Hematopoietic multipotent progenitor cell treated with erythropoietin and hydrocortisone succinate and interleukin-3 and kit ligand, for 4 days (in vitro differentiated cells): ENCODE measurements at places on chromosomes 2 and 18.

DNA sequence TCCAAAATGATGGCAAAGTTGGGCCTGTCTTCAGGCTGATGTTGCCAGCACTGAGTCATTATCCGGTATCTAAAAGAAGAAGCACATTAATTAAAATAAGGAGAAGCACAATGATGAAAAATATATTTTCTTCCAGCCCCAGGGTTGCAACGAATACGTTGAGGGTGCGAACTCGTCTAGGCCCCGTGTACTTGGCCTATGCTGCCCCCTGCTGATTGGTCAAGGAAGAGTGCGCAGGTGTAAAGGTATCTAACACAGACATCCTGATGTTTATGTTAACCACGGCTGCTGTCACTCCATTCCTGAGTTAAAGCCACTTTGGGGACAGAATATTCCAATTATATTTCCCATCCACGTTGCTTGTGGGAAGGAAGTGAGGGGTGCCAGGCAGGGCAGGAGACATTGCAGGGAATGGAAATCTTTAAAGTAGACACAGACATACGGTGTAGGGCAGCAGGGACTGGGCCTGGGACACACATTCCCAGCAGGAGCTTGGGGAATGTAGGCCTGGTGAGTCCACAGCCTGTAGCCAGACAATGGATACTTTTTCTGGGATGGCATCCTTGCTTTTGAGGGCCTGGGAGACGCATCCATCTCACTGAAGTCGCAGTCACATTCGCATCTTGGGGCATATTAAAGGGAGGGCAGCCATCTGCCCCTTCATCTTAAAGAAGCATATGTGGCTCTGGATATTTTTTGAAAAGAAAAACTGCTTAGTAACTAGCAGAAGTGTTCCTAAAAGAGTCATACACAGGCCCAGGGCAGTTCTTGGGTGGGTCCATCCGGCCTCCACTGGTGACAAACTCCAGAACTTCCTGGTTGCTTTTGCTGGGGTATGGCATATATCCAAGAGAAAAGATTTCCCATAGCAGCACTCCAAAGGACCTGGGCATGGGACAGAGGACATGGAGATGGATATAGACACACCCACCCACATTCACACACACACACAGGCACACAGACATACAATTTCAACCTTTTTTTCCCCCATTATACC lies 81.9 kb downstream of the CLIP4 start:
- peak; percentile 86 for DNase-seq

- DNase-seq, result no peak
Measured at GRCh38 chr2:45595721-45596435, 15.2 kb downstream of the SRBD1 start.

DNA sequence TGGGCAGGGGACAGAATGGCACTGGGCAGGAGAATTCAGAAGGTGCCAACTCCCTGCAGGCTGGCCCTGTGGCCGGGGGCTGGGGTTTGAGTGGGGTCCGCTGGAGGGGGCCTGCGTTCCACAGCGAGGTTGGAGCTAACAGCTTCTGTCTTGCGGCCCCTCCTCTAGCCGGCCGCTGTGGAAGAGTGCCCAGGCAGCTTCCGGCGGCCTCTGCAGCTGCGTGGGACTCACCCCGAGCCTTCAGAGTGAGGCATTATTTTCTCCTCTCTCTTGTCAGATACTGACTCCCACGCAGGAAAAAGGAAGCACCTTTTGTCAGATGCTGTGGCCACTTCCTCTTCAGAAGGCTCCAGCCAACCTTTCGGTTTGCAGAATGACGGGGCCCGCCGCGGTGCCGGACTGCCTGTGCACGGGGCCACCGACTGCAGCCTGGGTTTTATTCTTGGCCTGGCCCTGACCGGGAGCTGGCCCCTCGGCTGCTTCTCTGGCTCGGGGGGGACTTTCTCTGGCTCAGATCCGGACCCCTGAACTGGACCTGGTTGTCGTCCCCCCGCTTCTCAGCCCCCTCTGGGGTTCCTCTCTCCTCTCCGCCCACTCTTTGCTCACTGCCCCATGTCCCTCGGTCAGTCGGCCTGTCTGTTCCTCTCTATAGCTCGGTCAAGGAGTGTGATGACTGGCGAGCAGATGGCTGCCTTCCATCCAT lies 40.1 kb downstream of the ARHGAP25 start:
- peak; percentile 93 for DNase-seq

GRCh38 chr2:55883357-55883756 lies 40.2 kb downstream of the EFEMP1 start:
- no peak for DNase-seq

DNA sequence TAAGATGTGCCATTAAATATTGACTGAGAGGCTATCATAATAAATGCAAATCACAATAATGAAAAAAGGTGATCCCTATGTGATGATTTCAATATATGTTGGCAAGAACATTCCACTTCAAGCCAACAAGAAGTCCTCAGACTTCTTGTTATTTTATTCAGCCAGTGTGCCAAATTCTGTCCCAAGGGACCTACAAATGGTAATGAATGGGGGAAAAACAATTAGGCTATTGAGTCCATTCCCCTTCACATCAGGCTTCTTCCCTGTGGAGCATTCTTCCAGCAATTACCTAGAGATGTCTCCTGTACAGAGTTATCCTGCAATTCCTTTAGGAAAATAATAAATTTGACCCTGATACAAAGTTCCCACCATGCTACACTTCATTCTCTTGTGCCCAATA lies 144.4 kb downstream of the PIEZO2 start:
- no peak for DNase-seq

DNA sequence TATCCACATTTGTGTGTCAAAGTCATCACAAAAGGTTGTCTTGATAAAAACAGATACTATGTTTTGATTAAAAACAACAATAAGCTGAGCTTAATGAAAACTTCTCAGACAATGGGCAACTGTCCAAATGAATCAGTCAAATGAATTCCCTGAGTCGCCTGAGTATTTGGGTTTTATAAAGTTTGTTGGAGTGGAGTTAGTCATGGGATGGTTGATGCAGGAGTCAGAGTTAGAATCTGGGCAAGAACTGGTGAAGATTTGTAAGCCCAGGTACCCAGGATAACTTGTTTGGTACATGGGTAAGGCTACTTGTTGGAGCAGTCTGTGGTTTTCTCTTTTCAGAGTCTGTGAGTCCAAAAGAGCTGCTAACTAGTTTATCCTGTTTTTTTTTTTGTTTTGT lies 34.4 kb upstream of the RAPGEF4 start:
- no peak for DNase-seq

DNA sequence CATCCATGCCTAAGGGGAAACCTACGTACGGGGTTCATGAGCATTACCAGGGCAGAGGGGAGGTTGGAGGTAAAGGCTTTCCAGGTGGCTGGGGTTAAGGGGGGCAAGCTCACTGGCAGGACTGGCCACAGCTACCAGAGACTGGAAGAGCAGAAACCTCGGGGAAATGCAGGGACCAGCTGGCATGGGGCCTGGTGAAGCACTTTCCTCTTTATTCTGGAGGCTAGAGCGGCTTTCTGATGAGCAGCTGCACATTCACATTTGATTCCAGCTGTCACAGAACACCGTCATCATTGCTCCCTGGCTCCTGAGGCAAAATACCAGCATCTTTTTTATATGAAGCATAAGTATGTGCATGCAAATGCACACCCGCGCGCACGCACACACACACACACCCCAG lies 28.7 kb upstream of the LRRC30 start:
- no peak for DNase-seq

- no peak for DNase-seq
Measured at GRCh38 chr2:100612388-100613000, 49.7 kb downstream of the PDCL3 start.

- no peak for DNase-seq
Measured at GRCh38 chr2:222305516-222306392, 7.0 kb upstream of the PAX3 start.

DNA sequence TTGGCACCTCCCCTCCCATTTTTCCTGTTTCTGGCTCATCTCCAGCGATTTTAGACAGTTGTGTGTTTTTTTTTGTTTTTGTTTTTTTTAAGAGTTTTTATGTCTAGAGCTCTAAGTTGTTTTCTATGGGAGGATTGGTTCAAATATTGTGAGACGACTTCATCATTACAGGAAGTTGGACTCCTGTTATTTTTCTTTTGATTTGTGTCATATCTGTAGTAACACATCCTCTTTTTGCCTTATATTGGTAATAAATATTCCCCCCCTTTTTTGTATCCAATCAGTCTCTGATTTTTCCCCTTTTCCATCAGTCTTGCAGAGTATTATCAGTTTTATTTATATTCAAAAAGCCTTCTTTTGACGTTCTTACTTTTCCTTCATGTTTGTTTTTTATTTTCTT lies 89.0 kb downstream of the KIAA1328 start:
- no peak for DNase-seq

GRCh38 chr18:24272229-24272525 lies 125.4 kb downstream of the OSBPL1A start:
- DNase-seq, result no peak

GRCh38 chr2:235504441-235505180 lies 10.8 kb downstream of the AGAP1 start:
- DNase-seq, result no peak

GRCh38 chr2:176136374-176137251 lies 7.1 kb downstream of the HOXD8 start:
- DNase-seq, result peak; percentile 36

GRCh38 chr18:42351455-42351854 lies 396.4 kb downstream of the PIK3C3 start:
- DNase-seq, result no peak

- no peak for DNase-seq
Measured at GRCh38 chr2:121038431-121038830, 246.6 kb downstream of the TFCP2L1 start.

- DNase-seq, result no peak
Measured at GRCh38 chr2:116580209-116580608, 1234.3 kb upstream of the DDX18 start.

DNA sequence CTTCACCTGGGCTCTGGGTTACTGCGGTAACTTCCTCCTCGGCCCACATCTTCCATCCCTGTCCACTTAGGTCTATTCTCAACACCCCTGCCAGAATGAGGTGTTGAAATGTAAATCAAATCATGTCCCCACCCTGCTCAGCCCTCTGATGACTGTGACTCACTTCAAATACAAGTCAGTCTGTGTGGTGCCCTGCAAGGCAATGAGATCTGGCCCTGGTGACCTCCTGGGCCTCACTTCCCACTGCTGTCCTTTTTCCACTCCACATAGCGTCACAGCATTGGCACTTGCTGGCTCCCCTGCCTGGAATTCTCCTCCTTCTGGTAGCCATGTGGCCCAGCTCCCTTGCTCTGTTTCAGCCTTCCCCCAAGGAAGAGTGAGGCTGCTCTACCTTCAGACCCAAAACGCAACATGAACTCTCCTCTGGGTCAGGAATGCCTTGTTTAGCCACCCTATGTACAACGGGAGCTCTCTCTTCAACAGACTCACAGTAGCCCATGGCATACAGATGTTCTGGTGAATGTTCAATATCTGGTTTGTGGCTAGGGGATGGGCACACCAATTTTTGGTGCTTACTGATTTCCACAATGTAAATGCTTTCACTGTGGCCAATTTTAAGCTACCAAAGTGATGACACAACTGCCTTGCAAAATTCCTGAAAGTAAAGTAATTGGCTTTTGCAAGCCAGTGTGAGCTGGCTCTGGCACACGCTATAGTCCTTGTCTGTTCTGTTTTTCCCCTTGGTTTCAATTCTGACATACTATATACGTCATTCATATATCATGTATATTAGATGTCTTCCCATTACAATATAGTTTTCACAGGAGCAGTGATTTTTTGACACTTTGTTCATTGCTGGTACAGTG lies 550.3 kb upstream of the HS6ST1 start:
- no peak for DNase-seq

DNA sequence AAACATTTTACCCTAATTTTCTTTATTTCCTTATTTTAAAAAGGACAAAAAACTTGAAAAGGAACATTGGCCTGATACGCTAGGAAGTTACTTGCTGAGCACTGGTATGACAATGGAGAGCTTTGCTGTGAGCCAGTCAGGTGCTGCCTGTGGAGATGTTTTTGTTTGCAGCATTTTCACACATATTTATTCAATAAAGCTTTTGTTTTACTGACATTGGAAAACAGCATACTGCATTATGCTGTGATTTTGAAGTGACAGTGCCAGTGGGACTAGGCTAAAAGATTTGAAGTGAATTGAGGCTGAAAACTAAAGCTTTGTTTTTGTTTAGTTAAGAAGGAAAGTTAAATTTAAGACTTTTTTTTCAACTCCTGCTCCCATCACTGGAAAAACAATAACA lies 470.7 kb upstream of the ZEB2 start:
- no peak for DNase-seq

DNA sequence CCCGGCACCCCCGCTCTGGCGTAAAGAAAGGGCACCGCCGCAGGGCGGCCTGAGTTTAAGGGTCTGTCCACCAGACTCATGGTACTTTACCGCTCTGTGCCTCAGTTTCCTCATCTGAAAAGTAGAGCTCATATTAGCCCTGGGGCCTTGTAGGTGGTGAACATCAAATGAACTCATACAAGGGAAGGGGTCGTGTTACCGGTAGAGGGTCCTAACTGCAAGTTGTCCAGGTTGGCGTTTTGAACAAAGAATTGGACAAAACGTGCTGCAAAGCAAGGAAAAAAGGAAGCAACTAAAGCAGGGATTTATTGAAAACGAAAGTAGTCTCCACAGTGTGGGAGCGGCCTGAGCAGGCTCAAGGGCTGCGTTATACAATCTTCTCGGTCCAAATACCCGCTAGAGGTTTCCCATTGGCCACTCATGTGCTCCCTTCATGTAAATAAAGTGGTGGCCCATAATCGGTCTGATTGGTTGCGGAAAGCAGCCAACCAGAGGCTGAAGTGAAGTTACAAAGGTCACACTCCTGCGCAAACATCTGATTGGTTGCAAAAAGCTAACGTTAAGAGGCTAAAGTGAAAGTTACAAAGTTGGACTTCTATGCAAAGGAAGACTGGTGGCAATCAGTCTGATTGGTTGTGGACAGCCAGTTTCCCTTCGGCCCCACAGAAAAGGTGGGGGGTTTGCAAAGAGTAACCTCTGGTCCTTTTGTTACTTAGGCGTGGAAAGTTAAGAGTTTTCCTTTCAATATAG lies 80.7 kb upstream of the LDLRAD4 start:
- peak; percentile 96 for DNase-seq

- DNase-seq, result no peak
Measured at GRCh38 chr2:85878719-85879370, 9.9 kb downstream of the ST3GAL5 start.

GRCh38 chr2:35298493-35298892 lies 1057.1 kb upstream of the CRIM1 start:
- DNase-seq, result no peak

- no peak for DNase-seq
Measured at GRCh38 chr2:39464864-39465263, 27.8 kb upstream of the MAP4K3 start.

DNA sequence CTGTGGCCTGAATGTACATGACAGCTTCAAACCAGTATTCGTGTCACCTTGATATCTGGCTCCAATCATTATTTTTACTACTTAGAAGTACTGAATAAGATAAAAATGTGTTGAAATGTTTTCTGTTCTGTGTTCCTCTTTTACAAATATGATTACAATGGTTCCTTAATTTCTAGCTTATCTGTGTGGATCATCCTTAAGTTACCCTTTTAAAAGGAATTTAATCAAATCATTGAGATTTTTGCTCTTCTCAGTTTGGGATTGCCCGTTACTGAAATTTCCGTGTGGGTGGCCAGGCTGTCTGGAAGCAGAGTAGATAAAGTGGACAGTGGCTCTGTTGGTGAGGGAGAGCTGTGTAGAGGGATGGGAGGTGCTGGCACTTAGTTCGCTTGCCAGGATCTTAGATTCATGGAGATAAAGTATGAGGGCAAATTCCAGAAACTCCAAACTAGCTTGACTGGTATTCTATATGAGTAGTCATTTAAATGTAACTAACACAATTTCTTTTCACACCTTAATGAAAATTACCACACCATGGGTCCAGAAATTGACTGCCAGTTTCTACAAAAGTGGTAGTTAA lies 27.4 kb upstream of the SAG start:
- DNase-seq, result peak; percentile 33

- peak; percentile 10 for DNase-seq
Measured at GRCh38 chr2:86336675-86337243, 667 bp downstream of the REEP1 start.

GRCh38 chr2:127406454-127406853 lies 11.8 kb upstream of the PROC start:
- DNase-seq, result no peak
